HFFc6 (cell line): ENCODE measurements at places on chromosomes 4 and X. TPM values are rescaled to one million over a fixed set of nuclear protein-coding genes. Genes with fewer than 3 reads are reported as not detected.
A peak's percentile ranks its signal among the peaks of the same experiment; 100 is the strongest.

- DNase-seq: no peak
Measured at GRCh38 chr4:104818579-104818978, 323.9 kb upstream of the CXXC4 start.

GRCh38 chr4:115278830-115279229, 165.4 kb upstream of the NDST4 start:
- no peak for DNase-seq

MSX1 gene
- 5.5 to 8.3 TPM (median 7.0 TPM) in 3 replicates for total RNA-seq

GRCh38 chr4:95377366-95377900, 171.3 kb downstream of the UNC5C start:
- no peak for DNase-seq

DNA sequence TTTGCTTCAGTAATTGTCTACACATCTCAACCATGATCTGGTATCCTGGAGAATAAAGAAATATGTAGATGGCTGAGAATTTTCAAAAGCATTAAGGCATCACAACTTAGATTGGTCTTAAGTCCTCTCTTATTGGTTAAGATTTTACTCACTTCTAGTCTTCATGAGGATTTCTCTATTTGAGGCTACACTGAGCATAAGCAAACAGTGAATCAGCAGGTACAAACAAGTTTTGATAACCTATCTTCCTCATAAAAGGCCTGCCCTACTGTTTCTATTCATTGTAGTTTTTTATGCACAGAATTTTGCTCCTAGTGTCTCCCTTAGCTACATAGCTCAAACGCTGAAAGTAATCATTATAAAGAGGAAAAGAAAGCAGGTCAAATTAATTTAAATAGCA, 460.7 kb upstream of the RPS6KA3 start:
- no peak for DNase-seq

- DNase-seq: peak; percentile 3
Measured at GRCh38 chr4:108794136-108794535, 31.3 kb upstream of the ETNPPL start.

WNK3 gene
- not detected in 3 replicates for total RNA-seq

EFNB1 gene
- 4.4 and 4.6 TPM in 2 replicates for total RNA-seq

GRCh38 chr4:112284662-112285411, 867 bp downstream of the TIFA start:
- DNase-seq: no peak

DNA sequence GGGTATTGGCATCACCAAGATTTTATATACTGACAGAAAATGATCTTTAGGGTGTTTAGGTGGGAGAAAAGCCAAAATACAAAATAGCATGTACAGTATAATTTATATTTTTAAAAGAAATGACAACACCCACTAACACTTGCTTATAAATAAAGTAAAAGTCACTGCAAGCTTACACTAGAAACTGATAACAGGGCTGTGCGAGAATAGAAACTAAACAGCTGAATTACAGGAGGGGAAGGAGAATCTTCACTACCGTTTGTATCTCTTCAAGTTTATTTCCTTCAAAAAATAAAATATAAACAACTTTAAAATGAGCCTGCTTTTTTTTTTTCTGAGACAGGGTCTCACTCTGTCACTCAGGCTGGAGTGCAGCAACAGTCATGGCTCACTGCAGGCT, 22.8 kb downstream of the GRSF1 start:
- no peak for DNase-seq

DNA sequence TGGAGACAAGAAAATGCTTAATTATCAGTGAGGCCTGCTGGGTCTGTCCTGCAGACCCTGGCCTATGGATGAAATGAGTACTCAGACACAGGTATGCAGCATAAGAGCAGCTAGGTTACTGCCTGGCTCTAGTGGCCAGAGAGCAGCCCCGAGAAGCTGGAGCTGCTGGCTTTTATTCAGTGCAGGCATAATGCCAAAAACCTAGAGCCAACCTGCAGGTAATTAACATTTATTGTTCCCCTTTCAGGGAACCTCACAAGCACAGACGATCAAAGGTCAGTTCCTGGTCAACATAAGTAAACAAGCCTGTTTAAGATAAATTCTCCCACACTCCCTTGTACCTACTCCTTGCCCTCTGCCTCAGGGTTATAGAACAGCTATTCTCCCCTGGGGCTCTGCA, 13.3 kb downstream of the IDS start:
- no peak for DNase-seq

DNA sequence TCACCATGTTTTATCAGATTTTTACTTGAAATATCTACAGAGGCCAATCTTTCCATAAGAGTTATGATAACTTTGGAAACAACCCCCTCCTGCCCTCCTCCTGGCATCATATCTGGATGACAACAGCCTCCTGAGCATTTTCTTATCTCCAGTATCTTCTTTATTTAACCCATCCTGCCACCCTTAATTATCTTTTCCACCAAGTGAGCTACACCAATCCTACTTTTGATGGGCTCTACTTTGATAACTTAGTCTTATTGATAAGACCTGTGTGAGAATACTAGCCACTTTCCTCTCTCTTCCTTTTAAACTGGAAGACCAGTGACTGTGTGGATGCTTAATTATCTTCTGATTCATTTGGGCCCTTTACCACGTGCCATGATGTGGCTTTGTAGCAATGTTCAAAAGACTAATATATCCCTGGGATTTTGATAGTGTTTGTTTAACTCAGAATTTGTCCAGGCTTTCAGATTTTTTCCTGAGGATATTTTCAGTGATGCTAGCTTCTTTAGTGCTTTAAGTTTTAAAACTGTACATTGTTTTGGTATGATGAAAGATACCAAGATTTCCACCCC, 330.1 kb upstream of the GIMD1 start:
- no peak for DNase-seq
